Fibroblast of skin of scalp (primary cell): ENCODE measurements at places on chromosomes 4 and X.

DNA sequence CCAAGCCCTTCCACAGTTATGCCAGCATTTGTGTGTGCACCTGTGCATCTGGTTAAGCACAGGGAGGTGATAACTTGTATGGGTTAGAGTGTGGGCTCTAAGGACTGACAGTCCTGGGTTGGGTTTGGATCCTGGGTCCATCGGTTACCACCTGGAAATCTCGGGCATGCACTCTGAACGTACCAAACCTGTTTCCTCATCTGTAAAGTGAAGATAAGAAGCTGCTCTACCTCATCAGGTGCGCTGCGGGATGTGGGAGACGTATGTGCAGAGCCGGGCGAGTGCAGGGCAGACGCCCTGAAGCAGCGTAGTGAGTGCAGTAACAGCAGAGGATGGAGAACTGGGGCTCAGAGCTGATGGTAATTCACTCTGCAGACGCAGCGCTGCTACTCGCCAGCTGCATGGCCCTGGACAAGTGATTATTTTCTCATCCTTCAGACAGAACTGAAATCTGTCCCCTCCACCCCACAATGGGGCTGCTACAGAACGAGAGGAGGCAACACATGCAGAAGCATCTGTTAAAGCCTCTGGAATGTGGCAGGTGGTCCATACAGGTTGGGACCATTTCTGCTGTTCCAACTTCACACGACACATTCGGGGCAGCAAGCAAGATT lies 64.4 kb downstream of the HADH start:
- no peak for DNase-seq

- no peak for DNase-seq
Measured at GRCh38 chr4:127709456-127709855, 20.7 kb upstream of the SLC25A31 start.

GRCh38 chrX:97846718-97847237 lies 963.1 kb downstream of the RPA4 start:
- no peak for DNase-seq

- no peak for DNase-seq
Measured at GRCh38 chr4:21155367-21155766, 455.1 kb downstream of the PACRGL start.

DNA sequence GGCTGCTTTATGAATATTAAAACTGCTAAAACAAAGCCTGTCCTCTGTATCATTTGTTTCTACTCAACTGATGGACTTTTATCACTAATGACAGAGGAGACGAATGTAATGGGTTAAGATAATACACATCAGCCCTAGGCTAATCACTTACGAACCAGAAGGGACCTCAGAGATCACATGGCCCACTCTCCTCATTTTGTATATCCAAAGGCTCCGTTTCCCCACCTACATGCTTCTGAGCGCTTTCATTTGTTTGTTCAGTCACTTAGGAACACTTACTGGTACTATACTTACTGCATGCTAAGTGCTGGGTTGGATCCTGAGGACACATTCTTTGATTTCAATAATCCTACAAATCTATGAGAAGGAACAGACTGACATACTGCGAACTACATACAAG lies 169.3 kb downstream of the CEP135 start:
- DNase-seq = no peak

DNA sequence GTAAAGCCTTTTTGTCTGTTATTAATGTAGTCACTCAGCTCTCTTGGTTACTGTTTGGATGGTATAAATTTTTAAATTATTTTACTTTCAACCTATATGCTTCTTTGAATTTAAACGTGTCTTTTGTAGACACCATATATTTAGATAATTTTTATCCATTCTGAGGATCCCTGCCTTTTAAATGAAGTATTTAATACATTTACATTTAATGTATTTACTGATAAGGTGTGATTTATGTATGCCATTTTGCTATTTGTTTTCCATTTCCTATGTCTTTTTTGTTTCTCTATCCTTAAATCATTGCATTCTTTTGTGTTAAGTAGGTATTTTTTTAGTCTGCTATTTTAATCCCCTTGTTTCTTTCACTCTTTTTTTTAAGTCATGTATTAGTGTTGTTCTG lies 238.0 kb downstream of the RAB28 start:
- DNase-seq = no peak

DNA sequence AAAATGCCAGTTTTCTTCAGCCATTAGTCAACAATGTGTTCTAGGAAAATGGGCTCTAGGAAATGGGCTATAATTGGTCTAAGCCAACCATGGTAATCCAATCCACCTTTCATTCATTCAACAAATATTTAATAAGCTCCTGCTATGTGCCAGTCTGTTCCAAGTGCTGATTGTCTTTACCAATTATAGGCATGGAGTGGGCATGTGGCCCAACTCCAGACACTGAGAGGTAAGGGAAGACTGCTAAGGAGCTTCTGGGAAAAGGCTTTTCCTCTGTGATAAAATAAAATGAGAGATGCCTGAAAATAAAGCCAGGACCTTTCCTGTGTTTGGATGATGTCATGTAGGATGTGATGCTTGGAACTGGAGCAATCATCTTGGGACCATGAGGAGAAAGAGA lies 43.3 kb downstream of the HOPX start:
- DNase-seq = no peak

DNA sequence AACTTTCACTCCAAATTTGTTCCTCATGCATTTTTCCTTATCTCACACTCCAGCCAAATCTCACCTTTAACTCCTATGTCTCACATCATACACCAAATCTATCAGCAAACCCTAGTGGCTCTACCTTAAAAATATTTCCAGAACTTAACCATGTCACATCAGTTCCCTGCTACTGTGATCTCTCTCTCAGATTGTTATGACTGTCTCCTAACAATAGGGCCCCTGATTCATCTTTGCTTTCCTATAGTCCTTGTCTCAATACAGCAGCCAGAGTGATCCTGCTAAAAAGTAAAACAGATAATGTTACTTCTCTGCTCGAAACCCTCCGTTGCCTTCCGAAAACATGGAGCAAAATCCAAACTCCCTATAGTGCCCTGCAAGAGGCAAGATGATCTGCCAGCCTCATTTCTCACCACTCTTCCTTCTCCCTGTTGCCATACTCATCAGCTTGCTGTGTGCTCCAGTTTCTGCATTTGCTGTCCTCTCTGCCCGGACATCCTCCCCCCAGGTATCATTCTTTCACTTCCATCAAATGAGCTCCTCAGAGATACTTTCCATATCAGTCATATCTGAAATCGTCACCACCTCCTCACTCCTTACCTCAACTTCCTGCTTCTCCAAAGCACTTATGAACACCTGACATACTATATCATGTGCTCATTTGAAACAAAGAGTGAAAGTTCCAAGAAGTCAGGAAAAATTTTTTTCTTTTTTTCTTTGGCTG lies 293.4 kb upstream of the NR3C2 start:
- no peak for DNase-seq

DNA sequence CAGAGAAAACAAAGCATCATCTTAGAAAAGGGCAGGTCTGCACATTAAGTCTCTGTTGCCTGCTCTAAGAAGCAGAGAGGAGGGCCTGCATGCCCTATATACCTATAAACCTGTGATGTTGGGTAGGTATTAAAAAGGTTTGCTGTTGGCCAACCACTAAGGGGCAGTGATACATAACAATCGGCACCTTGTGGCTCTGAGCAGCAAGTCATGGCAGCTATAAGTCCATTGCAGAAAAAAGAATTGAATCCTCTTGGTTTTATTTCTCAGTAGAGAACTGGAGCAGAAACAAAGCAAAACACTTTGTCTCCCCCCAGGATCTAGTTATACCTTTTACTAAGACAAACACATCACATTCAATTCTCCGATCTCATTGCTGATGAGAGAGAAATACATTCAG lies 1364.4 kb downstream of the STIM2 start:
- peak; percentile 63 for DNase-seq

GRCh38 chrX:79592259-79592658 lies 225.1 kb upstream of the ITM2A start:
- DNase-seq = no peak

GRCh38 chr4:119139822-119140252 lies 4.2 kb downstream of the MYOZ2 start:
- no peak for DNase-seq

DNA sequence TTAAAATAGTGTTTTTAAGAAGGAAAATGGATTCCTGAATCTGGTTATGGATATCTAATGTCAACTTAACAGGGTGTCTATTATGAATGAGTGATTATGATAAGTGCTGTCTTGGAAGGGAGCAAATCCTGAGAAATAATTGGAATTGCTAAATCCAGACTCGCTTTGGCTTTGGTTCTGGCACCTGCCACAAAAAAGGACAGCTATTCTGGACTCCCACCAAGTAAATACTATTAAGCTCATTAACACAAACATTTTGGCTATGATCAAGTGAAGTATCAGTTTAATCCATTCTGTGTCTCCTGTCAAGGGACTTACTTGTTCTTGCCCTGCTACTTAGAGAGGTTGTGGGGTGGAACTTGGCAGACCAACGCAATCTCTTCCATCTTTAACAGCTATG lies 403.7 kb downstream of the CENPC start:
- no peak for DNase-seq

- peak; percentile 14 for DNase-seq
Measured at GRCh38 chrX:119758731-119759247, 401 bp downstream of the SOWAHD start.

GRCh38 chrX:16882169-16882568 lies 12.0 kb upstream of the RBBP7 start:
- DNase-seq = no peak

DNA sequence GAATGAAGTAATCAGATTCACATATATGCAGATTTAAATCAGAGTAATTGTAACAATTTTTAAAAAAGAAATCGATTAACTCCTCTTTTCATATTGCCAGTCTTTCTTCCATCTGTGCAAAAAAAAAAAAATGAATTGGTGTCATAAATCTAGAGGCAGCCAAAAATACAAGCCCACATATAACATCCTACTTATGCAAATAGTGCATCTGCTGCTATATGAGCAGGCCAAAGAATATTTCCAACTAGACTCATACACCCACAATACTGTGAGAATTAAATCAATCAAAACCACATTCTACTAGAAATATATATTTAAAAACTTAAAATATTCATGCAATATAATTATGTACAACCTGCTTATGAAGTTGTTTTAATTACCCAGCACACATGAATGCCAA lies 298.1 kb upstream of the TRAM1L1 start:
- no peak for DNase-seq

- no peak for DNase-seq
Measured at GRCh38 chrX:110045421-110045820, 42.5 kb downstream of the TMEM164 start.

GRCh38 chrX:54182194-54182863 lies 725 bp downstream of the FAM120C start:
- DNase-seq = peak; percentile 30

DNA sequence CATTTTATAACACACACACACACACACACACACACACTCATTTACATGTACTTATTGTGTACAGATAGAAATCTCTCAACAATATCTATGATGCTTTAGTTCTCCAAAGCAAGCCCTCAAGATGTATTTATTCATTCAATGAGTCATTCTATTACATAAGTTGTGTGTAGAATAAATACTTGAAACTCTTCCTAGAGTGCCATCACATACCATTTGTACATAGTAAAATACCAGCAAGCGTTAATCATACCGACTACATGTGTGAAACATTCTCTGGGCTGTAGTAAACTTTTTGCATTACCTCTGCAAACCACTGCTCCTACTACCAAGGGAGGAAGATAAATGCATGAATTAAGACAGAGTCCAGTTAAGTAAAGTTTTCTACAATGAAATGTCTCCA lies 70.9 kb downstream of the EPHA5 start:
- peak; percentile 78 for DNase-seq

DNA sequence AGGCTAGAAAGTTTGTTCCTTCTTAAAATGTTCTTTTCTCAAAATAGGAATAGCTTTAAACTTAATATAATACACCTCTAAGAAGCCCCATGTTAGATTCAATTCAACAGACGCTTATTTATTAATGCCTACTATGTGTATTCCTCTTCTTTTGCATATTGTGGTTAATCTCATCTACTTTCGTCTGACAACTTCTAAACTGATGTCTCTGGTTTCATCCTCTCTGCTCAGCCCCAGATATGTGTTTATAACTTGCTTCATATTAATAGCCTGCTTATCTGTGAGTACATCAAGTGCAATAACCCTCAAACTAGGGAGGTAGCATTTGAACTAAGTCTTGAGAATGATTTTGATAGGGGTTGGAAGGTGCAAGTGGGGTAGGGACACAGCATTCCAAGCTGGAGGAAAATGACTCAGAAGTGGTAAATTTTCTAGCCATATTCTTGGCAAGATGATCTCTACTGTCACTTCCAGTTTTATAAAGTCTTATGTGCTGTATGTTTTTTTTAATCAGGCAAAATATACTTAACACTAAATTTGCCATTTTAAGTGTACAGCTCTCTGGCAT lies 37.0 kb downstream of the STK26 start:
- no peak for DNase-seq

DNA sequence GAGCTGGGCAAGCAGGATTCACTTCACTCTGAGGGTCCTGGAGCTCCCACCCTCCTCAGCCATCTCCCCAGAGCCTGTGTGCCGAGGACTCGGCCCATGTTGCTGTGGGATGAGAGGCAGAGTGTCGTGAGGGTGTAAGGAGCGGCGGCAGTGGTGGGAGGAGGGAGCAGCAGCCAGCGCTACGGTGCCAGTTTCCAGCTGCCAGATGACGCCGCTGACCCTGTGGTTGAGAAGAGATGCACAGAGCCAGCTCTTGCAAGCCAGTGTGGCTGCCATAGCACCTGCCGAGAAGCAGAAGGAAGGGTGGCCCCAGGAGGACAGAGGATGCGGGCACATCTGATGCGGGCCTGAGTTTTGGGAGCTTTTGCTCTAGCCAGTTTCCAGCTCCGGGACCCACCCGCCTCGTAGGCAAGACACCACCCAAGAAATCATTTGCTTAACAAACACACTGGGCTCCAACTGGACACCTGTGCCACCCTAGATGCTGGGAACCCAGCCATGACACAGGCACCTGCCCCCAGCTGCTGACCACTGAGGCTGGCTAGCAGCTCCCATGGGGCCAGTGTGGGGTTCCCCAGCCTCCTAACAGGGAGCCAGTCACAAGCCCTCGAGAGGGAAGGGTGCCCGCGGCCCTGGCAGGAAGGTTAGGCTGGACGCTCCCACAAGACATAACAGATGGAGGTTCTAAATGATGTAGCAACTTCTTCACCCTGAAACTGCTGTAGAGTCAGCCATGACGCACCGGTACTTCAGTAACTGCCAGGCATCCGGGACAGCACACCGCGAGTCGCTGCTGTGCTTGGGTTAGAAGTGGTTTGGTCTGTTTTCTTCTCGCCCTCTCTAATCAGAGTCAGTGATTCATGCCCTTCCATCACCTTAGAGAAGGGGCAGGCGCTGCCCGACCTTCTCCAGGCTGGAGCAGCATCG lies 8.9 kb downstream of the MSANTD1 start:
- DNase-seq = no peak
